ENCODE measurements at places on chromosomes 6 and 20.

DNA sequence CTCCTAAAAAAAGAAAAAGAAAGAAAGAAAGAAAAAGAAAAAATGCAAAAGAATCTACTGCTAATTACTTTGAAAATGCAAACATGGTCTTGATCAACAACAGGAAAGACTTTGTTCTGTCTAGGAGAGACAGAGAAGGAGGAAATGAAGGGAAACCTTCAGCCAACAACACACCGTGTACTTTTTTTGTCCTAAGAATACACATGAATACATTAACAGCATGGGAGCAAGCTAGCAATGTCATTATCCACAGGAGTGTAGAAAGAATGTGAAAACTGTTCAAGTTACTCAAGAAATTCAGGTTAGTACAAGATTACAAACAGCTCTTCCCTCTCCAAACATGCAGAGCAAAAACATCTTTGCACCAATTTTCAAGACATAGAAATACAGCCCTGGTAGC lies 326.3 kb downstream of the UBE3D start:
- no peak for DNase-seq

GRCh38 chr6:44255871-44256774 lies 1.2 kb downstream of the SLC35B2 start:
- peak; percentile 43 for DNase-seq

- no peak for DNase-seq
Observed at GRCh38 chr6:120918137-120918536, 416.1 kb downstream of the TBC1D32 start.

DNA sequence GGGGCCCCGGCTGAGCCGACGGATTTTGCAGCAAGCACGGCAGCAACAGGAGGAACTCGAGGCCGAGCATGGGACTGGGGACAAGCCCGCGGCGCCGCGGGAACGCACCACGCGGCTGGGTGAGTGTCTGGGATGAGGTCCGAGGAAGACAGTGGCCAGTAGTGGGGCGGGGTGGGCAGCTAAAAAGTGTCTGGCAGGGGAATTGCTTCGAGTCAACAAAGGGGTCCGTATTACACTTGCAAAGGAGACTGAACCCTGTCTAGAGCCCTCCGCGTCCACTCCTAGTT lies 356 bp downstream of the BYSL start:
- no peak for DNase-seq

Data from left hindlimb (tissue), 1 donor.